Amniotic stem cell (primary cell): ENCODE measurements at places on chromosomes 7 and 10.

DNA sequence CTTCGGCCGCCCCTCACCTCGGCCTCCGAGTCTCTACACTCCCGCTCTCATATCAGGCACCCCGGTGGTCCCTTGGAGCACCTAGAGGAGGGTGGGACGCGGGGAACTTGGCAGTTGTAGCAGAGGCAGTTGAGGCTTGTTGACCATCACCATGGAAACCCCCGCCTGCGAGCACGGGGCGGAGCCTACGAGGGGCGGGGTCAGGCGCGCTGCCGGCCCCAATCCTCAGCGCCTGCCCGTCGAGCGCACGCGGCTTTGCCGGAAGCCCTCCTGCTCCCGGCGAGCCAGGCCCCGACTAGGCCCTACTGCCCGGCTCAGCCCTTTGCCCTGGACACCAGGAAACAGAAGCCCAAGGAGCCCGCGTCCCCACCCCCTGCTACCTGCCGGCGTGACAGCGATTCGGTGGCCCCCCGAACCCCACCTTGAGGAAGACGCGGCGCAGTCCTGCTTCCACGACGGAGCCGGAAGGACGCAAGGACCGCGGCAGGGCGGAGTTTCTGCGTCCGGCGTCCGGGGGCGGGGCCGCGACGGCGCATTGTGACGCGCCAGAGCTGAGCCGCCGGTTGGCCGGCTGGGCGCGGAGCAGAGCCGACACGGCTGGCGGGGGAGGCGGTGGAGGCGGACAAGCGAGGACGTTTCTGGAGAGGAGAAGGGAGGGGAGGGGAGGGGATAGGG, at the start of gene HNRNPF:
Gene HNRNPF (minus strand): TSS at position 477 of the 675 bp plus-strand sequence. CDS start 21,302 bp downstream, outside the sequence.
- peak; percentile 94 for DNase-seq

DNA sequence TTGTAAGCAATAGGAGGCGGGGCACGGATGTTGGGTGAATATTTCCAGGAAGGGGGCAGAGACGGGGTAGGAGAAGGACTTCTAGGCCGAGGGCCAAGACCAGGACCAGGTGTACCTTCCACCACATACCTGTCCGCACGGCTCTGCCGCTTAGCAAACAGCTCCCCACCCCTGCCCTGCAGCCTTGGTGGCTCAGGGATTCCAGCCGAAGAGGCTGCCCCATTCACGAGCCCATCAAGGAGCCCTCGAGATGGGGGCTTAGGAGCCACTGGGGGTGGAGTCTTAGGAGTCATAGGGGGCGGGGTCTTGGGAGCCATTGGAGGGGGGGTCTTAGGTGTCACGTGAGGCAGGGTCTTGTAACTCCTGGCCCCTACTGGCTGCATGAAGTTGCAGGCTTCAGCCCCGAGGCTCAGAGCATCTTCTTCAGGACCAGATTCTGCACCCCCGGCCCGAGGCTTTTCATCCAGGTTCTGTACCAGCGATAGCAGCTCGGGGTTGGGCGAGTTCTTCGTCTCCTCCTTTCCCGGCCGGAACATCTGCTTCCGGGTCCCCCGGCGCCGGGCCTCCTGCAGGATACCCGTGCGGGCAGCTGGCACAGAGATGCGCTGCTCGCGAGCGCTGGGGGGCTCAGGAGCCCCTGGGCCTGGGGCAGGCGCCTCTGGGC, 6.1 kb upstream of the MYOZ1 start:
- no peak for DNase-seq

- DNase-seq = no peak
Observed at GRCh38 chr7:137975768-137976167, 26.1 kb downstream of the CREB3L2 start.

DNA sequence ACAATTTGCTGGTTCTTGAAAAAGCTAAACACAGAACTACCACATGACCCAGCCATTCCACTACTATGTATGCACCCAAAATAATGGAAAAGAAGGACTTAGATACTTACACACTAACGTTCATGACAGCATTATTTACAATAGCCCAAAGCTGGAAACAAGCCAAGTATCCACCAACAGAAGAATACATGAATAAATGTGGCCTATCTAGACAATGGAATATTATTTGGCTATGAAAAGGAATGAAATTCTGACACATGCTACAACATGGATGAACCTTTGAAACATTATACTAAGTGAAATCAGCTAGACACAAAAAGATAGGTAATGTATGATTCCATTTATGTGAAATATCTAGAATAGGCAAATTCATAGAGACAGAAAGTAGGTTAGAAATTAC, 67.4 kb upstream of the EXOC4 start:
- no peak for DNase-seq

DNA sequence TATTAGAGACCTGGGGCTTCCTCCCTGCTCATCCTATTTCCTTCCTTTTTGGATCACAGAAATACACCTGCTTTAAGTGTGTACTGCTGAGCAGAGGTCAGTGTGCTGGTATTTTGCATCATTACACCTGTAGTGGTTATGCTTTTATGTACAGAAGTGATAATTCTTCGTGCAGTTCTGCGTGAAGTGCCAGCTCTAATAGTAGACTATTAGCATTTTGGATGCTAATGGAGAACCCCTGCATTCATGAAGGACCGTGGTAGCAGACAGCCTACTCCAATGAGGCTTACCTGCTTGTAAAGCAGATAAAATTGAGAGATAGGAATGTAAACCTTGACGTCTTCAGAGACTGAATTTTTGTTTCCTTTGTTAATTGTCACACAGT, 114.3 kb downstream of the CDK14 start:
- no peak for DNase-seq

- no peak for DNase-seq
Observed at GRCh38 chr7:116193329-116194087, 16.8 kb upstream of the TES start.

GRCh38 chr7:23893176-23893941, 183.3 kb downstream of the STK31 start:
- DNase-seq = peak; percentile 24

DNA sequence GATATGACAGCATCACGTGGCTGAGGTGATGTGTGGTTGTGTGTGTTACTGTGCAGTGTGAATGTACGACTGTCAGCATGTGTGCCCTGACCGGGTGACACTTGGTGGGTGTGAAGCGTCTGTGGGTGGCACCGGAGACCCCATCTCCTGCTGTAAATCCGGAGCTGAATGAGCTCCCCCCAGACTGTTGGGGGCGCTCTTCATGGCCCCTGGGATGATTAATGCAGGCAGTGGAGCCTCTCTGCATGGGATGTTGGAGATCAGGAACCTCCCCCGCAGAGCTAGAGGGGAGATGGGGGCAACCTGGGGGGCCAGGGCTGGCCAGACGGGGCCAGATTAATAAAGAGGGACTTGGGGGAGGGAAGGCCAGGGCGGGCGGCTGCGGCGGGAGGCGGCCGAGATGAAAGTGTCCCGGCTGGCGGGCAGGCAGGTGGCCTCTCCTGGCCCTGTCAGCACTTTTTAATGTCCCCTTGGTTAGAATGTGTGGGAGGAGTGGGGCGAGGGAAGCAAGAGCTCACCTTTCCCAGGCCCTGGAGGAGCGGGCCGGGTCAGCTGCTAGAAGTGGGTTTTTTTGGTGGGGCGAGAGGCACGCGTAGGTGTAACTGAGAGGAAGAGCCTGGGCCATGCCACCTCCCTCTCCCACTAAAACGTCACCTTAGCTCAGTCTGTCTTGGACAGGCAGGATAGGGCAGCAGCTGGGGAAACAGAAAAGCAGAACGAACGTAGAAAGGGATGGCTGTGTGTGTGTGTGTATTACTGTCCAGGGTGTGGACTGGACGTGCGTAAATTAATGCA, 34.1 kb downstream of the HIF1AN start:
- no peak for DNase-seq

- peak; percentile 69 for DNase-seq
Observed at GRCh38 chr7:12583176-12583575, 12.7 kb downstream of the SCIN start.

GRCh38 chr7:65004575-65004974, 1.9 kb downstream of the ERV3-1 start:
- DNase-seq = no peak

GRCh38 chr7:138776166-138776833, 21.5 kb upstream of the TMEM213 start:
- no peak for DNase-seq

GRCh38 chr10:102865620-102866019, 3.6 kb upstream of the AS3MT start:
- no peak for DNase-seq

GRCh38 chr10:79248341-79249185, 98.7 kb upstream of the PPIF start:
- DNase-seq = no peak

DNA sequence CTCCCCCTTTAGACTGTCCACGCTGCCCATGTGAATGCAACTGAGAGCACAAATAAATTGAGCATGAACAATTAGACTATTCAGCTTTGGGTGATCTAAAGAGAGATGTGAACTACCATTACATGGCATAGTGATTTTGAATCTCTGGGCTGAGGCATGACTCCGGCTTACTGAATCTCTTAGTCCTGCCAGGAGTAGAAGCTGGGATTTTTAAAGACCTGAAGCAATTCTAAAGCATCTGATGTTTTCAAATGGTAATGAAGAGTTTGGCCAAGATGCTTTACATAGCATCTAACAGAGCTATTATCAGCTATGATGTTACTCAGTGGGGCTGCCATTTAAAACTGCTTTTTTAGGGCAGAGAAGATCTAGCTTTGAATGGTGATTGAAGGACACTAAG, 1059.1 kb downstream of the SORCS3 start:
- no peak for DNase-seq

GRCh38 chr7:137342265-137342664, 1.3 kb downstream of the PTN start:
- DNase-seq = no peak

DNA sequence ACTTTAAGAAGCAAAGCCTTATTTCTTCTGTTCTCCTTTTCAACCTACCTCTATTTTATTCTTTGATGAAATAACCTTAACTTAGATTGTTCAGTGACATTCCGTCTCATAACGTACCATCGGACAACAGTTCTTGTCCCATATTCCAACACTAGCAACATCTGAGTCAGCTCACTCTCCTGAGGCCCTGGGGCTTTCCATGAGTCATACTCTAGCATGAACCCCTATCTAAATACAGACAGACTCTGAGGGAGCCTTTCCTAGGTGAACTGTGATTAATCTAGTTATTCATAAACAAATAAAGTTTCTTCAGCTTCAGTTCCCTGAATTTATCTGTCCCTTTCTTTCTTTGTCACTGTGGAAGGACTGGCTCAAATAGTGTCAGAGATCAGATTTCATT, 168.7 kb upstream of the LYZL1 start:
- DNase-seq = peak; percentile 34

DNA sequence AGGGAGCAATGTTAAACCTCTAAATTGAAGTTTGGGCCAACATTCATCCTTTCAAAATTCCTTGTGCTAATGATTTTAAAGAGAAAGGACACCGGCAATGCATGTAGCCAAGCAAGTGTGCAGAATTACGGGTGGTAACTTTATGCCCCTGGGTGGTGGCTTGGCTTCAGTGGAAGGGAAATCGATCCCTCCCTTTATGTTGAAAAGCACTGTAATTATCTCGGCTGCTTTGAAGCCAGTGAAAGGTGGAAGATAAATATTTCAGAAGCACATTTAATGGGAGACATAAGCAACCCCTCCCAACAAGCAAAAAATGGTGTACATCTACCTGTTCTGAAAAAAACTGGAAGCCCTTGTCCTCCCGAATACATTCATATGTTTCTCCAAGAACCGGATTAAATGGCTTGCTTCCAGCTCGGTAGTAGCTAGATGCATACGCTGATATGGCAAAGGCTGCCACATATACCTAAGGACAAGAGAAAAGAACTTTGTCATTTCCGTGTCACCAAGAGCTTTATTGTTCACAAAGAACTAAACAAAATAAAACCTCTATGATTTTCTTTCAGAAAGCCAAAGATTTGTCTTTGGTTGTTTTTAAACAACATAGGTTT, 73.3 kb upstream of the GSDME start:
- DNase-seq = no peak

DNA sequence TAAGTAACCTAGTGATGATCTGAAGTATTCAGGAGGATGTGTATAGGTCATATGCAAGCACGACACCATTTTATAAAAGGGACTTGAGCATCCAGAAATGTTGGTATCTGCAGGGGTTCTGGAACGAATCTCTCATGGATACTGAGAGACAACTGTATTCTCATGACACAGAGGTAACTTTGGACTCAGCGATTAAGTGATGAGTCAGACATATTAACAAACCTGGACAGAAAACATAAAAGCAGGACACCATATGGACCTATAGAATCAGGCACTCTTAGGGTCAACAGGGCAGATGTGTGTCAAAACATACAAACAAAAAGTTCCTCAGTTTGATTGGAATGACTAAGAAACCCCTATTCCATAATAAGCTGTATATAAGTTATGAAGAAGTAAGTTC, 248.1 kb downstream of the ANKRD7 start:
- no peak for DNase-seq
